ENCODE measurements at places on chromosomes 12 and 14. TPM values are rescaled to one million over a fixed set of nuclear protein-coding genes. Genes with fewer than 3 reads are reported as not detected.

GRCh38 chr12:130636370-130636769 is 79.7 kb downstream of the RIMBP2 start:
- no peak for DNase-seq

Gene DPY19L2
- 41.3 TPM for total RNA-seq

Gene DAO
- total RNA-seq, result not detected

Gene TRHDE
- 1.5 TPM for total RNA-seq

- peak; percentile 55 for DNase-seq
Measured at GRCh38 chr14:55071870-55072640, 20.6 kb downstream of the MAPK1IP1L start.

GRCh38 chr14:69682621-69683263 is 71.3 kb downstream of the SUSD6 start:
- DNase-seq, result no peak

Gene SLC22A17
- total RNA-seq, result 10.3 TPM

- no peak for DNase-seq
Measured at GRCh38 chr12:3694673-3695072, 58.2 kb downstream of the CRACR2A start.

DNA sequence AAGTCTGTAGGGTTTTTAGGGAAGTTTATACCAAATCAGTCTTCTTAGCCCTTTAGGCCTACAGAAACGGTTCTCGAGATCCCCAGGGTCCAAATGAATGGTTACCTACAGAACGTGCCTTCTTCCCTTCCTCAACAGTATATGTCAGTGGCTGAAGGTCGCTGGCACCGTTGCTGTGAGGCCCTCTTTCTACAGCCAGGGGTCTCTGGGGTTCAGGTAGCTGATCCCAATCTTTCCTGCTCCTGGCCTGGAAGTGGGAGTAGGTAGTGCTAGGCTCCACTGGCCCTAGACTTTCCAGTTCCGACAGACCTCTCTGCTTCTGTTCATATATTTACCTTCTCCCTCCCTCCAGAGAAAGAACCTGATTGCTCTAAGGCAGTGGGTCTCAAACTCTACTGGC is 6.4 kb upstream of the EGLN3 start:
- no peak for DNase-seq

DNA sequence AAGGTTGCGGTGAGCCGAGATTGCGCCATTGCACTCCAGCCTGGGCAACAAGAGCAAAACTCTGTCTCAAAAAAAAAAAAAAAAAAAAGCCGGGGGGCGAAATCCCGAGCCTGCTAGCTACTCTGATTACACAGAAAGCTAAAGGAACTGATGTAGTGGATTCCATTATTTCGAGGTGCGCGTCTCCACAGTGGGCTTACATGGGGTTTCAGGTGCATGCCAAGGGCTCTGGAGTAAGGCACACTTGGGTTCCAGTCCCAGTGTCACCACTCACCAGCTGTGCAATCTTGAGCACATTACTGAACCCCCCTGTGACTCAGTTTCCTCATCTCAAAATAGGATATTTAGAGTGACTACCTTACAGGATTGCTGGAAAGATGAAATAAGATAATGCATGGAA is 1.7 kb upstream of the RAB15 start:
- DNase-seq, result no peak

DNA sequence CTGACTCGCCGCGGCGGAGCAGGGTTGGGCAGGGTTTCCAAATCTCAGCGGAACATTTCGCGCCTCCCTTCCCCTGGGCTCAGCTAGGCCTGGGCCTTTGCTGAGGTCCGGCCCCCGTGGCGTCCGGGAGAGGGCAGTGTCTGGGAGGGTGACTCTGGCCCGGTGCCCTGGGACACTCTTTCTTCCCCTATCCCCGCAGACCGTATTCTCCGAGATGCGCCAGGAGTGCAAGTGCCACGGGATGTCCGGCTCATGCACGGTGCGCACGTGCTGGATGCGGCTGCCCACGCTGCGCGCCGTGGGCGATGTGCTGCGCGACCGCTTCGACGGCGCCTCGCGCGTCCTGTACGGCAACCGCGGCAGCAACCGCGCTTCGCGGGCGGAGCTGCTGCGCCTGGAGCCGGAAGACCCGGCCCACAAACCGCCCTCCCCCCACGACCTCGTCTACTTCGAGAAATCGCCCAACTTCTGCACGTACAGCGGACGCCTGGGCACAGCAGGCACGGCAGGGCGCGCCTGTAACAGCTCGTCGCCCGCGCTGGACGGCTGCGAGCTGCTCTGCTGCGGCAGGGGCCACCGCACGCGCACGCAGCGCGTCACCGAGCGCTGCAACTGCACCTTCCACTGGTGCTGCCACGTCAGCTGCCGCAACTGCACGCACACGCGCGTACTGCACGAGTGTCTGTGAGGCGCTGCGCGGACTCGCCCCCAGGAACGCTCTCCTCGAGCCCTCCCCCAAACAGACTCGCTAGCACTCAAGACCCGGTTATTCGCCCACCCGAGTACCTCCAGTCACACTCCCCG is 3.0 kb downstream of the WNT1 start:
- DNase-seq, result no peak

Gene ZC2HC1C
- total RNA-seq, result 11.3 TPM

Gene PLA2G1B
- total RNA-seq, result not detected

DNA sequence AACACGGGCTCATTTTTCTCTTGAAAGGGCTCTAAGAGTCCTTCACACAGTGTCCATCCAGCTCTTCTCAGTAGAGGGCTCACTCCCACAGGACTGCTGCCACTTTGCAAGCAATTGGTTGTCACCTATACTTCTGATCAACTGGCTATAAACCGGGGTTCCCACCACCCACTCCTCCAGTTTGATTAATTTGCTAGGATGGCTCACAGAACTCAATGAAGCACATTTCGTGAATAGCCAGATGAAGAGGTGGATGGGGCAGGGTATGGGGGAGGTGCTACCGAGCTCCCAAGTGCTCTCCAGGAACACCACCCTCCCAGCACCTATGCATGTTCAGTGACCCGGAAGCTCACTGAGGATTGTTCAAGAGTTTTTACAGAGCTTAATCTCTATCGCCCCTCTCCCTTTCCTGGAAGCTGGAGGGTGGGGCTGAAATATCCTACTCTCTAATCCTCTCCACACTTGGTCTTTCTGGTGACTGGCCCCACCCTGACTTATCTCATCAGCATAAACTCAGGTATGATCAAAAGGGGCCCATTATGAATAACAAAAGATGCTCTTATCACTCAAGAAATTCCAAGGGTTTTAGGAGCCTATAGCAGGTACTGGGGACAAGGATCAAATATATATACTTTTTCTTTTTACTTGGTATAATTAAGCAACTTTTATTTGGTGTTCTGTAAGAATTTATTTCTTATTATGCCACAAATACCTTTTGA is 13.9 kb upstream of the EGLN3 start:
- DNase-seq, result no peak

GRCh38 chr12:19988001-19988400 is 380.3 kb upstream of the PDE3A start:
- DNase-seq, result no peak

Gene SYNDIG1L
- total RNA-seq, result not detected

- DNase-seq, result no peak
Measured at GRCh38 chr14:96197969-96198368, 6.7 kb upstream of the BDKRB2 start.

Gene BMP4
- total RNA-seq, result 8.8 TPM

DNA sequence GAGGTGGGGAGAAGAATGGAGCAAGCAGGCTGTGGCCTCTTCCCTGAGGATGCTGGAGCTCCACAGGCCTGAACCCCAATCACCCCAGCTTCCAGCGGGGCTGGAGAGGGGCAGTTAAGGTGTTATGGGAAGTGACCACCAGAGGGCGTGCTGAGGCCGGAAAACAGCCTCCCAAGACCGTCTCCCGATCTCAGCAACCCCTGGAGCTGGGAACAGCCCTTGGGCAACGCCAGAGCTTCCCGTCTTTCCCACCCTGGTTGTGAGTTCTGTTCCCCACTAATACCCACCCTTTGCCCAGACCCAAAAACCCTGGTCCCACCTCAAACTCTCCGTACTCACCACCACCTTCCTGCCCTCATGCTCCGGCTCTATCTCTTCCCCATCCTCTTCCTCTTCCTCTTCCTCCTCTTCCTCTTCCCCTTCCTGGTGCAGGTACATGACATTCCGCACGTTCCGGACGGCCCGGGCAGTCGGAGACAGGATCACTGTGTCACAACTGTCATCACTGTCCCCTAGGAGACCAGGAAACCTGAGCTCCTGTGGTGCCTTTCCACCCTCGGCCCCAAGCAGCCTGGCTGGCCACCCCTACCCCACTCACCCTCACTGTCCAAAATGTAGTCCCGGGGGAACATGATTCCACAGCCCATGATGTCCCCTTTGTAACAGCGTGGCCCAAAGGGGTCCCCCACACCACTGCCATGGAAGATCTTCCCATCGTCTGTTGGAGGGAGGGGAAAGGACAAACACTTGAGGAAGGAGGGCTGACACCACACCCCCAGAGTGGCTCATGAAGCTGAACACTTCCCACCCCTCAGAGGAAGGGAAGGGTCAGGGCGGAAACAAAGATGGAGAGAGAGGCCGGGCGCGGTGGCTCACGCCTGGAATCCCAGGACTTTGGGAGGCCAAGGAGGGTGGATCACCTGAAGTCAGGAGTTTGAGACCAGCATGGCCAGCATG is 12.9 kb downstream of the SPRYD3 start:
- DNase-seq, result peak; percentile 85

- no peak for DNase-seq
Measured at GRCh38 chr14:66772146-66772545, 264.2 kb downstream of the GPHN start.

DNA sequence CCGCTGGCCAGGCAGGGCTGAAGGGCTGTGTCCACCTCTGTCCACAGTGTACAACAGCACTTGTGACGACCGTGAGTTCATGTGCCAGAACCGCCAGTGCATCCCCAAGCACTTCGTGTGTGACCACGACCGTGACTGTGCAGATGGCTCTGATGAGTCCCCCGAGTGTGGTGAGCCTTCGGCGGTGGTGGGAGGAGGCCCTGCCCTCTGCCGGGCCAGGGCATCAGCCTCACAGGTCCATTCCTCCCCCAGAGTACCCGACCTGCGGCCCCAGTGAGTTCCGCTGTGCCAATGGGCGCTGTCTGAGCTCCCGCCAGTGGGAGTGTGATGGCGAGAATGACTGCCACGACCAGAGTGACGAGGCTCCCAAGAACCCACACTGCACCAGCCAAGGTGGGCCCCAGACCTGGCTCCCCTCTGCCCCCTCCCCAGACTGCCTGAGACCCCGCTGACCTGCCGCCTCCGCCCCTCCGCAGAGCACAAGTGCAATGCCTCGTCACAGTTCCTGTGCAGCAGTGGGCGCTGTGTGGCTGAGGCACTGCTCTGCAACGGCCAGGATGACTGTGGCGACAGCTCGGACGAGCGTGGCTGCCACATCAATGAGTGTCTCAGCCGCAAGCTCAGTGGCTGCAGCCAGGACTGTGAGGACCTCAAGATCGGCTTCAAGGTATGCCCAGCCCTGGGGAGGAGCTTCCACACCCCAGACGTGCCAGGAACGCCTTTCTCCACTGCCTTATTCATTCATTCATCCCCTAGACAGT is 20.8 kb upstream of the NXPH4 start:
- DNase-seq, result no peak

- DNase-seq, result no peak
Measured at GRCh38 chr12:92341065-92341668, 195.5 kb upstream of the BTG1 start.

GRCh38 chr14:105490267-105490571 is 827 bp upstream of the TEDC1 start:
- DNase-seq, result peak; percentile 77

DNA sequence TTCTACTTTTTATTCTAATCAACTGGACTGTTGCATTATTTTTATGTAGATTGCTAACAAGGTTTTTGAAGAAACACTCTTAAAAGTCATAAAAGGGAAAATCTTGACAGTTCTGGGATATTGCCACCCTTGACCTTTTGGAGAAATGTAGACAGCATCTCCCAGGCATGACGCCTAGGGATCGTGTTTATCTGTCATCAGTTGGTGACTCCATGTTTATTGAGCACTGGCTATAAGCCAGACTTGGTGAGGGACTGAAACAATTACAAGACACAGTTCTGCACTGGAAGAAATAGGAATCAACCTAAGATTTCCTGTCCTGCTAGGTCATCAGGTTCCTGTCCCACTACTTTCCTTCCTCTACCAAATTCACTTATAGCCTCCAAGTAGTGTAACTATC is 34.5 kb downstream of the HMGA2 start:
- no peak for DNase-seq

DNA sequence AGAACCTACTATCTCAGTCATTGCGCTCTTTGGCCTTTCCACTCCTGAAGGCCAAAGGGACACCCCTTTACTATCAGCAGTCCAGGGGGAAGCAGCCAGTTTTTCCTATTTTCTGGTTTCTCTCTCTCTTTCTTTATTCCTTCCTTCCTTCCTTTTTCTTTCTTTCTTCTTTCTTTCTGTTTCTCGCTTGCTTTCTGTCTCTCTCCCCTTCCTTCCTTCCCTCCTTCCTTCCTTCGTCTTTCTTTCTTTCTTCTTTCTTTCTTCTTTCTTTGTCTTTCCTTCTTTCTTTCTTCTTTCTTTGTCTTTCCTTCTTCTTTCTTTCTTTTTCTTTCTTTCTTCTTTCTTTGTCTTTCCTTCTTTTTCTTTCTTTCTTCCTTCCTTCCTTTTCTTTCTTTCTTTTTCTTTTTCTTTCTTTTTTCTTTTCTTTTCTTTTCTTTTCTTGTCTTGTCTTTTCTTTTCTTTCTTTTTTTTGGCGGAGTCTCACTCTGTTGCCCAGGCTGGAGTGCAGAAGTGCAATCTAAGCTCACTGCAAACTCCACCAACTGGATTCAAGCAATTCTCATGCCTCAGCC is 64.9 kb upstream of the OTX2 start:
- DNase-seq, result no peak

DNA sequence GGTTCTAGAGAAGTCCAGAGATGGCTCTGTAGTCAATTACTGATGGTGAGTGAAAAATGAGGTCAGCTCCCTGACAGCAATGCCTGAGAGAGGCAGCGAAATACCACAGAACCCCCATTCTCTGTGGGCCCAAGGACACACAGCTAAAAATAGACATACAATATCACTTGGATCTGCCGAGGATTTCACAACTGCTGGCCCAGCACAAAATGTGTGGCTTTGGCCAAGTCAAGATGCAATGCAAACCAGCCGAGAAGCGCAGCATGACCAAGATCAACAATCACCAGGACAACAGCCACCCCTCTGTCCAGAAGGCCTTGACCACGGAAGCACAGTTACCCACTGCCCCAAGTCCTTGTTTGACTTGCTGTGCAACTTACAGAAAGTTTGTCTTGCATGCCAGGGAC is 52.2 kb downstream of the CKAP4 start:
- DNase-seq, result peak; percentile 77

- no peak for DNase-seq
Measured at GRCh38 chr14:103014466-103015228, 42.7 kb downstream of the CDC42BPB start.
